Lower lobe of right lung (tissue), 2 donors: ENCODE measurements at places on chromosomes 2 and 18. TPM values are rescaled to one million over a fixed set of nuclear protein-coding genes. Genes with fewer than 3 reads are reported as not detected.

- no peak for DNase-seq
These were observed 230.7 kb downstream of the TXNL1 start for GRCh38 chr18:56407646-56408180.

GRCh38 chr2:101655702-101656422 lies 41.6 kb upstream of the MAP4K4 start:
- no peak for DNase-seq

GRCh38 chr2:1208522-1208921 lies 204.7 kb upstream of the TPO start:
- DNase-seq: no peak

GRCh38 chr2:129240061-129240460 lies 739.4 kb upstream of the RAB6C start:
- no peak for DNase-seq

CAVIN2 gene
- 182 TPM for total RNA-seq

HOXD12 gene
- not detected for total RNA-seq

DNA sequence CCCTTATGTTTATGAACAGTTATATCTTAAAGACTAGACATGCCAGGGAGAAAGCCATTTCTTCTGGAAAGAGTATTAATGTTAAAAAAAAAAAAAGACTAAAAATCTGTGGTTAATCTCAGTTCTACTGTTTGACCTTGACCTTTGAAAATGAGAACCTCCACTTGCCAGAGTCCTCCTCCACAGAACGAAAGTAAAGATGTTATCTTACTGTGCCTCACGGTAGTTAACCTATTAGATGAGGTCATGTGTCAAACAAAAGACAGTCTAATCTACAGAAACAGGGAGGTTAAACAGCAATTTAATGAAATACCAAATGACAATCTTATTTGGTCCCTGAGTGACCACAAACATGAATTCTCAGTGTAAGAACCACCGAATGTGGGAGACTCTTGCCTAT lies 51.2 kb downstream of the SLC14A2 start:
- no peak for DNase-seq

C2orf66 gene
- total RNA-seq: 0.21 TPM

GRCh38 chr2:233124421-233125080 lies 64.4 kb downstream of the INPP5D start:
- no peak for DNase-seq

- DNase-seq: no peak
These were observed 30.1 kb downstream of the INO80C start for GRCh38 chr18:35467624-35468016.

HOXD11 gene
- not detected for total RNA-seq
